Spinal cord (tissue), 10 donors: ENCODE measurements at places on chromosomes 6 and 20.

GRCh38 chr6:130164251-130164650 is 58.5 kb downstream of the SAMD3 start:
- H3K27me3 ChIP-seq: no peaks in the 10 kb centered on the region
- H3K4me3 ChIP-seq: no peak overlapping the region
- no peaks in the 10 kb centered on the region for H3K4me1 ChIP-seq
- no peaks in the 10 kb centered on the region for H3K36me3 ChIP-seq

DNA sequence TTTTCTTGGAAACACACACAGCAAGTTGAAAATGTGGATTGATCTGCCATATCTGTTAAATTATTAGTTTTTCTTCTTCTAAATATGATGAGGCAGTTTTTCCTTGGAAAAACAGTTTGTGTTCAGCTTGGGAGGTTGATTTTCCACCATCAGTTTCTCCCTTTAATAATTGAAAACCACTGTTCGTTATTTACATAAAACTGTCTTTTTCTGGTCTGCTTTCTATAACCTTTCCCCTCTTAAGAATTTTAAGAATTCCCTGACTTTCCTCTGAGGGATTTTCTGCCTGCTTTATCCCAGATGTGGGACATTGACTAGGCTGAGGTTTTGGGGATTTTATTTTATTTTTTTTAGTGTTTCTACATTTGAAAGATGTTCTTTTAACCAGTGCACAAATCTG is 27.2 kb downstream of the DSE start:
- H3K36me3 ChIP-seq: peaks cover 4% of the 10 kb centered on the region
- H3K27ac ChIP-seq: peak overlapping the region; percentile 8
- no peak for DNase-seq

DNA sequence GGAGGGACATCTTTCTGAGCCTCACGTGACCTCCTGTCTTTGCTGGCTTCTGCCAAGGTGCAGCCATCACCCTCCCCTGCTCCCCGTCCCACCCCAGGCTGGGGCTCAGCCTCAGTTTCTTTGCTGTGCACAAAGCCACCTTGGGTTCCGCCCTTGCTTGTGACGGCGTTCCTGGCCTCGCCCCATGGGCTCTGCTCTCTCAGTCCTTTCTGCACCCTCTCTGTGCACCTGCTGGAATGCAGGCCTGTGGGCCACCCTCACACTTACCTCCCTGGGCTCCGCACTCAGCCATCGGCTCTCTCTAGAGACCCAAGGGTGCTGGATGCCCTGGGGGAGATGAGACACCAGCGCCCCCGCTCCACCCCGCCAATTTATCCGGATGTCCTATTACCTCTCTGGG is 28.3 kb downstream of the BANF2 start:
- no peak overlapping the region for H3K27ac ChIP-seq
- H3K4me1 ChIP-seq: no peaks in the 10 kb centered on the region
- H3K4me3 ChIP-seq: no peak overlapping the region
- no peaks in the 10 kb centered on the region for H3K27me3 ChIP-seq

GRCh38 chr6:149261364-149262040 is 56.0 kb upstream of the TAB2 start:
- no peak for DNase-seq
- H3K4me1 ChIP-seq: no peaks in the 10 kb centered on the region
- no peaks in the 10 kb centered on the region for H3K27me3 ChIP-seq
- no peak overlapping the region for H3K4me3 ChIP-seq
- H3K36me3 ChIP-seq: no peaks in the 10 kb centered on the region

- H3K27me3 ChIP-seq: peaks cover 9% of the 10 kb centered on the region
- H3K4me1 ChIP-seq: no peaks in the 10 kb centered on the region
- H3K36me3 ChIP-seq: no peaks in the 10 kb centered on the region
- no peak for DNase-seq
- no peak overlapping the region for H3K27ac ChIP-seq
- H3K4me3 ChIP-seq: no peak overlapping the region
Measured at GRCh38 chr6:401239-401993, 9.9 kb downstream of the IRF4 start.

- peaks cover 2% of the 10 kb centered on the region for H3K27me3 ChIP-seq
- no peak overlapping the region for H3K27ac ChIP-seq
- peaks cover 2% of the 10 kb centered on the region for H3K4me1 ChIP-seq
- no peak for DNase-seq
- H3K4me3 ChIP-seq: no peak overlapping the region
Measured at GRCh38 chr6:28001751-28002150, 44.7 kb downstream of the OR2B6 start.

DNA sequence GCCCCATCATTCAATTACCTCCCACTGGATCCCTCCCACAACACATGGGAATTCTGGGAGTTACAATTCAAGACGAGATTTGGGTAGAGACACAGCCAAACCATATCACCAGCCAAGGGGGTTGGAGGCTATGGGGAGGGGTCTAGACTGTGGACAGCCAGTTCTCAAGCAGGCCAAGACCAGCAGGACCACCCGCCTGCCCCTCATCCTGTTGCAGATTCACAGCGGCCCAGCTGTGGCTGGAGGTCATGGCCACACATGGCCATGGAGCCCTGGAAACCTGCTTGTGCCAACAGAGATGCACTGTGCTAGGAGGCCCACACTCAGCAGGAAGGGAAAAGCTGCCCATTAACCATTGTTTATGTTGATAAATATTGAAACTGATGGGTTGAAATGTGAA is 240.5 kb downstream of the TTLL2 start:
- no peaks in the 10 kb centered on the region for H3K36me3 ChIP-seq
- DNase-seq: no peak
- no peak overlapping the region for H3K4me3 ChIP-seq
- H3K4me1 ChIP-seq: peaks cover 27% of the 10 kb centered on the region

- no peak for DNase-seq
- no peaks in the 10 kb centered on the region for H3K36me3 ChIP-seq
- no peak overlapping the region for H3K4me3 ChIP-seq
Measured at GRCh38 chr6:53758496-53758895, 36.3 kb upstream of the LRRC1 start.

- H3K4me1 ChIP-seq: no peaks in the 10 kb centered on the region
- no peak for DNase-seq
- H3K4me3 ChIP-seq: no peak overlapping the region
Measured at GRCh38 chr6:127446356-127446755, 12.8 kb downstream of the KIAA0408 start.

DNA sequence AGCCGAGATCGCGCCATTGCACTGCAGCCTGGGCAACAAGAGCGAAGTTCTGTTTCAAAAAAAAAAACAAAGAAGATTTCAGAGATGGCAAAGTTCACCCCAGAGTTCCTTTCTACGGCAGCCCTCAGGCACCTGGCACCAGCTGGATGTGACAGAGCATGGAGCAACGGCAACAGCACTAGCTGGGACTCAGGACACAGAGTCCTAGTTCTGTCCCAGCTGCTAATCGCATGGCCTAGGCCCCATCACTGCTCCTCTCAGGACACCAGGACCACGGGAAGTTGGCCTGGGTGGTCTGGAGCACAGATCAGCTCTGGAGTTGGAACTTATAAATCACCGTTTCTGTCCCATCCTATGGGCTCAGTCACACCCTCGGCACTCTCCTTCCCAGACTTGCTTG is 1.1 kb downstream of the PGC start:
- no peaks in the 10 kb centered on the region for H3K4me1 ChIP-seq
- H3K4me3 ChIP-seq: no peak overlapping the region
- no peaks in the 10 kb centered on the region for H3K36me3 ChIP-seq
- H3K27me3 ChIP-seq: no peaks in the 10 kb centered on the region

DNA sequence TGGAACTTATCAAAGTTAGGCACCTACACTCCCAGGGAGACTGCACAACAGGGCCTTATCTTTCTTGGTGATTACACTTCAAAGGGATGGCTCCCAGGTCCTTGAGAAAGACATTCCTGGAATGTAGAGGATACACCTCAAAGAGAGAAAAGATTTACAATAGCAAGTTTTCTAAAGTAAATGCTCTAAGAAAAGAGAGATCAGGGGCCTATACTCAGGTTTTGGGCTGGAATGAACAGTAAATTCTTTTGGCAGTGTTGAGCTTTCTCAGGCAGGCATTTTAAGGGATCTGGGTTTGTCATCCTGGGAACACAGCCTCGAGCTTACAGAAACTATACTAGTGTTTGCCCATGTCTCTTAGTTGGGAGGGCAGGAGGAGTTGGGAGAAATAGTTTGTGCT is 31.7 kb upstream of the ME1 start:
- no peaks in the 10 kb centered on the region for H3K27me3 ChIP-seq
- H3K4me1 ChIP-seq: no peaks in the 10 kb centered on the region

DNA sequence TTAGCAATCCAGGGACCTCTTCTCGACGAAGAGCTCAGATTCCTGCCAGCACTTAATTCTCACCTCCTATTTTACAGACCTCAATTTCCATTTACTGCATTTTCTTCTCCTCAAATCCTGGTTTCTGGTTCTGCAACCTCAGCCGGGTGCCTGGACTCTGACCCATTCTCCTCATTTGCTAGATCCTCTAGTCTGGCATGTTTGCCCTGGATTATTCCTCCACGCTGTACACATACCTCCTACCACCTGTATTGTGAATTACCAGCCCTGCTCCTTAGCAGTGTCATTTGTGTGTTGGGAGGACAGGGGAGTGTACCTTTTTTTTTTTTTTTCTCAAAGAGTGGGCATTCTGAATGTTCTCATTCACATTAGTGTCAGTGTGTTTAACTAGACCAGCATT is 204.4 kb downstream of the ZMYND8 start:
- H3K4me3 ChIP-seq: no peak overlapping the region
- H3K27ac ChIP-seq: no peak overlapping the region
- H3K4me1 ChIP-seq: peaks cover 4% of the 10 kb centered on the region
- no peaks in the 10 kb centered on the region for H3K27me3 ChIP-seq
- peaks cover 2% of the 10 kb centered on the region for H3K36me3 ChIP-seq

DNA sequence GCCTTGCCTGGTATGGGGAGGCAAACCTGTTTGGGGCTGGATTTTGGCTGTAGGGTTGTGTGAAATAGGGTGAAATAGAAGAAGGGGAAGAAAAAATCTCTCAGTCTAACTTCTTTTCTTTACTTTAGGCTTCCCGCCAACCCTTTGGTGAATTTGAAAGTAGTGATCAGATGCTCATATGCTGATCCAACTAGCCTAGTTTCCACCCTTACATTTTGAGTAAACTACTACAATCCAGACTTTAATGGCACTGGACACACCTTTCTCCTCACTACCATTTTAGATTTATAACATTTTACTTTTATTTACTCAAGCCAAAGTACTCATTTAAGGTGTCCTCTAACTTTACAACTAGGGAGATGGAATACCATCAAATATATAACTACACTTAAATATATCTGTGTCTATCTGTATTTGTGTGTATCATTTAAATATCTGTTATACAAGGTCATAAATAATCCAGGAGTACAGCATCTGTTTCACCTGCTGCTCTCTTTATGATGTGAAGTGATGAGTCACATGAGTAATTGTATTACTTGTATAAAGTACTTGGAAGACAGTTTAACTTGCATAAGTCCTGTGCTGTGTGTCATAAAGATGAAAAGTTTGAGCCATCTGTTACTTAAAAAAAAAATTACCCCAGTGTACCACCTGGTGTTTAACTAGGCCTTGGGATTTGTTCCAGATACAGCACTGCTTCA is 172.1 kb downstream of the CDKAL1 start:
- H3K27me3 ChIP-seq: no peaks in the 10 kb centered on the region
- DNase-seq: no peak
- H3K36me3 ChIP-seq: no peaks in the 10 kb centered on the region
- no peaks in the 10 kb centered on the region for H3K4me1 ChIP-seq

DNA sequence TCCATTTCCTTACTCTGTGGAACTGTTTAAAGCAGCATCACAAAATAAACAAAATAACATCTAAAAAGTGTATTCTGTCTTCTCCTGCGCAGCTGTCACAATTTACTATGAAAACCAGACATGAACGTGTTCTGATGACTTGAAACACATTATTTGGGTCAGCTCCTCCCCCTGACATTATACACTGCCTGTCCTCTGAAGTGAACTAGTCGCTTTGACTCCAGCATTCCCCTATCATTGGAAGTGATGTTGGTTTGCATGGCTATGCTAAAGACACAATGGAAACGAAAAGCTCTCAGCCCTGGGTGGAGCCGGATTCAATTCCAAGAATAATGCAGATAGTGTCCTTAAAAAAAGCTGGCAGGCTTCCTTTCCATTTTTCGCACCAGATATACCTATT is 125.9 kb downstream of the FYN start:
- peaks cover 28% of the 10 kb centered on the region for H3K4me1 ChIP-seq
- no peak overlapping the region for H3K4me3 ChIP-seq
- no peaks in the 10 kb centered on the region for H3K36me3 ChIP-seq
- peak overlapping the region; percentile 54 for H3K27ac ChIP-seq
- no peaks in the 10 kb centered on the region for H3K27me3 ChIP-seq
- DNase-seq: no peak

GRCh38 chr6:143262859-143263258 is 187.6 kb downstream of the ADAT2 start:
- no peaks in the 10 kb centered on the region for H3K36me3 ChIP-seq
- H3K4me1 ChIP-seq: no peaks in the 10 kb centered on the region
- DNase-seq: no peak

- no peaks in the 10 kb centered on the region for H3K36me3 ChIP-seq
- peaks cover 16% of the 10 kb centered on the region for H3K4me1 ChIP-seq
Measured at GRCh38 chr20:17838921-17839320, 129.7 kb downstream of the SNX5 start.

DNA sequence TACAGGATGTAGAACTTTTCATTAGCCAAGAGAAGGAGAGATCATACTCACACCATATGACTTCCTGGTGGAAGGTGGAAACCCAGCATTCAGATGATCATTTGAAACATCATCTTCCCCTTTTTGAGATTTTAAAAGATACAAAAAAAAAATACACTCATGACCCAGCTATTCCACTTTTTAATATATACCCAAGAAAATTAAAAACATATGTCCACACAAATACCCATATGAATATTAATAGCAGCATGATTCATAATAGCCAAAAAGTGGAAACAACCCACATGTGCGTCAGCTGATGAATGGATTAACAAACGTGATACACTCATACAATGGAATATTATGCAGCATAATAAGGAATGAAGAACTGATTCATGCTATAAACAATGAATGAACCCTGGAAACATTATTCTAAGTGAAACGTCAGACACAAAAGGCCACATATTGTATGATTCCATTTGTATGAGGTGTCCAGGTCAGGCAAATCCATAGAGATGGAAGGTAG is 130.0 kb upstream of the SGK1 start:
- no peak for DNase-seq
- no peaks in the 10 kb centered on the region for H3K4me1 ChIP-seq
- H3K36me3 ChIP-seq: no peaks in the 10 kb centered on the region
- H3K4me3 ChIP-seq: no peak overlapping the region
